ENCODE measurements at places on chromosomes 2 and 18. TPM values are rescaled to one million over a fixed set of nuclear protein-coding genes. Genes with fewer than 3 reads are reported as not detected.

Gene ERFE
- total RNA-seq, result 4.3 TPM

Gene CFAP221
- total RNA-seq, result not detected

Gene TRABD2A
- total RNA-seq, result 12.0 TPM

Gene ZSWIM2
- not detected for total RNA-seq

Gene NPHP1
- 10.4 TPM for total RNA-seq

Gene NT5C1B
- not detected for total RNA-seq

Gene TBR1
- 0.02 TPM for total RNA-seq

Gene TNFAIP6
- total RNA-seq, result 1.5 TPM

Gene PRR30
- total RNA-seq, result not detected

Gene MAP2
- 5.3 TPM for total RNA-seq

Gene PUS10
- 4.5 TPM for total RNA-seq

Gene MBD1
- total RNA-seq, result 36.2 TPM

Gene SLC25A12
- 22.3 TPM for total RNA-seq

Gene ARHGEF33
- not detected for total RNA-seq

Gene KIF1A
- 1.4 TPM for total RNA-seq

Gene CFAP53
- total RNA-seq, result not detected

Gene RGPD8
- total RNA-seq, result 2.0 TPM

Gene COLEC12
- 41.9 TPM for total RNA-seq

Gene MYO3B
- not detected for total RNA-seq

Gene GULP1
- 31.2 TPM for total RNA-seq

Gene PROKR1
- total RNA-seq, result not detected

Gene PKDCC
- 17.2 TPM for total RNA-seq

Gene STRADB
- total RNA-seq, result 54.0 TPM

Gene WDR43
- 35.8 TPM for total RNA-seq

Gene TWIST2
- total RNA-seq, result 25.6 TPM

Gene TCF23
- not detected for total RNA-seq

Gene CNTNAP5
- total RNA-seq, result not detected

Gene CNDP1
- not detected for total RNA-seq

Gene ADNP2
- 21.3 TPM for total RNA-seq

Gene ZNF407
- total RNA-seq, result 5.6 TPM

Gene FNDC4
- 0.29 TPM for total RNA-seq

Gene STPG4
- not detected for total RNA-seq

Gene MC5R
- not detected for total RNA-seq

Gene SERPINB4
- total RNA-seq, result not detected

Gene SNORC
- total RNA-seq, result 0.25 TPM

Gene ATP6V1B1
- total RNA-seq, result 0.33 TPM

Gene DPP4
- total RNA-seq, result not detected

Gene KCNE4
- 2.4 TPM for total RNA-seq

Gene FAP
- 3.3 TPM for total RNA-seq

Gene TP53I3
- 5.1 TPM for total RNA-seq

Gene RAPH1
- total RNA-seq, result 3.6 TPM

Gene ZBTB7C
- total RNA-seq, result 1.1 TPM

Gene GCG
- total RNA-seq, result not detected

Gene UGT1A4
- 0.04 TPM for total RNA-seq

Gene CABYR
- total RNA-seq, result 0.52 TPM

Gene EFEMP1
- total RNA-seq, result 2.0 TPM

Gene AGAP1
- 7.0 TPM for total RNA-seq

Gene SPC25
- 31.9 TPM for total RNA-seq

Gene C2orf80
- not detected for total RNA-seq

Gene REG3A
- total RNA-seq, result not detected

Gene TMEM198
- 1.9 TPM for total RNA-seq

All from H4 (cell line).